ENCODE measurements at places on chromosomes 4 and X.

- H3K4me3 ChIP-seq = no peak overlapping the region
- H3K27ac ChIP-seq = no peak overlapping the region
- no peaks in the 10 kb centered on the region for H3K4me1 ChIP-seq
- H3K27me3 ChIP-seq = no peaks in the 10 kb centered on the region
- no peak for DNase-seq
These were observed 423.7 kb upstream of the TEX13C start for GRCh38 chrX:124895947-124896346.

- peaks cover 20% of the 10 kb centered on the region for H3K4me1 ChIP-seq
- H3K27me3 ChIP-seq = no peaks in the 10 kb centered on the region
- H3K27ac ChIP-seq = no peak overlapping the region
These were observed 253.9 kb downstream of the PCDH18 start for GRCh38 chr4:137278431-137278830.

DNA sequence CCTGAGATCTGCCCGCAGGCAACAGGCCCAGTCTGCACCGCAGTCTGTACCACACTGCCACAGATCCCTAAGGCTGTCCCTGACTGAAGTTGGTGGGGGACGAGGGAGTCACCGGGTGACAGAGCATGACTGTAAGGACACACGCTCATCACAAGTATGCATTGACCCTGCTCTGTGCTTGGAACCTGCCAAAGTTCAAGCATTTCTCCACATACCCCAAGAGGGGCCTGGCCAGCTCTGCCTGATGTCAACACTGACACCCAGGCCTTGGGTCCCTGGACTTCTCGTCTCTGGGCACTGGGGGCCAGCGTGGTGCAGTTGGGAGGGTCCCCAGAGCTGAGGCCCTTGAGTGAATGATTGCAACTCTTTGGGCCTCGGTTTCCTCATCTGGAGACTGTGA is 7.9 kb downstream of the BLOC1S4 start:
- no peaks in the 10 kb centered on the region for H3K36me3 ChIP-seq
- no peaks in the 10 kb centered on the region for H3K27me3 ChIP-seq
- H3K27ac ChIP-seq = no peak overlapping the region
- DNase-seq = no peak

DNA sequence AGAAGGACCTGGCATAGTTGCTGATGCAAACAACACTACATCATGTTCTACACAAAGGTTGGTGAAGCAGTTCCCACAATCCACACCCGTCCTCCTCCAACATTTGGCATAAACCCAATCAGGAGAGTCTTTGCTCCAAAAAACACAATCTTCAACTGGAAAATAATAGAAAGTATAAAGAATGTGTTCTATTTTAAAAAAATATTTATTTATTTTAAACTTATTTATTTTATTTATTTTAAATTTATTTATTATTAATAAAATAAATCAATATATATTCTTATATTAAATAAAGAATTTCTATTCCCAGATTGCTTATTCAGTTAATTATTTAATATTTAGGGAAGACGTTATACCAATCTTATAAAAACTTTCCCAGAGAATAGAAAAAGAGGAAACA is 1753.7 kb upstream of the AGA start:
- no peaks in the 10 kb centered on the region for H3K4me1 ChIP-seq
- no peak overlapping the region for H3K27ac ChIP-seq
- H3K36me3 ChIP-seq = no peaks in the 10 kb centered on the region

- H3K4me1 ChIP-seq = peaks cover 4% of the 10 kb centered on the region
- no peaks in the 10 kb centered on the region for H3K27me3 ChIP-seq
- H3K27ac ChIP-seq = no peak overlapping the region
- DNase-seq = no peak
- no peak overlapping the region for H3K4me3 ChIP-seq
These were observed 358.2 kb upstream of the NR3C2 start for GRCh38 chr4:148800336-148800885.

- H3K27ac ChIP-seq = no peak overlapping the region
- H3K4me3 ChIP-seq = no peak overlapping the region
- H3K27me3 ChIP-seq = peaks cover 54% of the 10 kb centered on the region
- no peak for DNase-seq
- peaks cover 2% of the 10 kb centered on the region for H3K4me1 ChIP-seq
These were observed 234.2 kb upstream of the TET2 start for GRCh38 chr4:104912518-104912917.

- no peak overlapping the region for H3K4me3 ChIP-seq
- peaks cover 34% of the 10 kb centered on the region for H3K27me3 ChIP-seq
- DNase-seq = no peak
- no peaks in the 10 kb centered on the region for H3K36me3 ChIP-seq
- H3K4me1 ChIP-seq = no peaks in the 10 kb centered on the region
These were observed 94.7 kb downstream of the SLC2A9 start for GRCh38 chr4:9926586-9926985.

DNA sequence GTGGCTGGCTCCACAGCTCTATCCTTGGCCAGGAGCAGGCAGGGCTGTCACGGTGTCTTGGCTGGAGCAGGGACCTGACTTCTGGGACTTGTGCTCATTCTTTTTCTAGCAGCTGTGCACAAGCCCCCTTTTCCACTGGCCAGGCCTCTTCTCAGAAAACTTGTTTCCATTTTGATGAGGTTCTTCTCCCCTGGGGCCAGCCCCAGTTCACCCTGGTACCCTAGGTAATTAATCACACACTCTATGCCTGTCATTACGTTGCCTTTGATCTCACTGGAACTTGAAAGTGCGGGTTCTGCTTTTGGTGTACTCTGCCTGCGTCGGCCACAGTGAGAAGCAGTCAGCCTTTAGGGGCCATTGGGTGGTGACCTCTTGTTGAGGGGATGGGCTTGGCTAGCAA is 26.6 kb downstream of the DRD5 start:
- no peak overlapping the region for H3K27ac ChIP-seq
- no peak overlapping the region for H3K4me3 ChIP-seq
- DNase-seq = no peak
- no peaks in the 10 kb centered on the region for H3K4me1 ChIP-seq
- peaks cover 7% of the 10 kb centered on the region for H3K27me3 ChIP-seq

DNA sequence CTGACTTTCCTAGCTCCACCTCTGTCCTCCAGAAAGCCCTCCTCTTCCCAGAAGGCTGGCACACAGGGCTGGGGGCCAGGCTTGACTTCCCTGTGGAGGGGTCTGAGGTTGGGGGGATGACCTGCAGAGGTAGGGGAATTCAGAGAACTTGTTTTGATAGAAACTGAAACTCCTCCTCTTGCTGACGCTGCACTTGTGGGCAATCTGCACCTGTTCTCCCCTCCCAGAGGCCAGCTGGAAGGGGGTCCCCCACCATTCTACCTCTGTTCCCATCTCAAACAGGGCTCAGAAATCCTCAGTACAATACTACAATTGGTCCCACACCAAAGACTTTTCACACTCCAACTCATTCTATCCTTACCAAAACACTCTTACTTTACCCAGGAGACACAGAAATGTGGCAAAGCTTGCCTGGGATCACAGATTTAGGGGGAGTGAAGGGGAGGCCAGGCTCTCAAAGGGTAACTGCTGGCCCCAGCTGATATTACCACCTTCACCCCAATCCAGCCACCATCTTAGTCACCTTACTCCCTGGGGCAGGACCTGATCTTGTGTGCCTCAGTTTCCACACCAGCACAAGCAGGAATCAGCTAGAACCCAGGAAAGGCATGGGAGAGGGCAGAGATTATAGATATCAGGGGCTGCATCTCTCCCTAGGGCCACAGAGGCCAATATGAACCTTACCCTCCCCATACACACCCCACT is 18.5 kb downstream of the OTUD5 start:
- DNase-seq = no peak
- H3K4me1 ChIP-seq = no peaks in the 10 kb centered on the region
- peaks cover 17% of the 10 kb centered on the region for H3K36me3 ChIP-seq
- no peak overlapping the region for H3K4me3 ChIP-seq
- H3K27me3 ChIP-seq = no peaks in the 10 kb centered on the region

DNA sequence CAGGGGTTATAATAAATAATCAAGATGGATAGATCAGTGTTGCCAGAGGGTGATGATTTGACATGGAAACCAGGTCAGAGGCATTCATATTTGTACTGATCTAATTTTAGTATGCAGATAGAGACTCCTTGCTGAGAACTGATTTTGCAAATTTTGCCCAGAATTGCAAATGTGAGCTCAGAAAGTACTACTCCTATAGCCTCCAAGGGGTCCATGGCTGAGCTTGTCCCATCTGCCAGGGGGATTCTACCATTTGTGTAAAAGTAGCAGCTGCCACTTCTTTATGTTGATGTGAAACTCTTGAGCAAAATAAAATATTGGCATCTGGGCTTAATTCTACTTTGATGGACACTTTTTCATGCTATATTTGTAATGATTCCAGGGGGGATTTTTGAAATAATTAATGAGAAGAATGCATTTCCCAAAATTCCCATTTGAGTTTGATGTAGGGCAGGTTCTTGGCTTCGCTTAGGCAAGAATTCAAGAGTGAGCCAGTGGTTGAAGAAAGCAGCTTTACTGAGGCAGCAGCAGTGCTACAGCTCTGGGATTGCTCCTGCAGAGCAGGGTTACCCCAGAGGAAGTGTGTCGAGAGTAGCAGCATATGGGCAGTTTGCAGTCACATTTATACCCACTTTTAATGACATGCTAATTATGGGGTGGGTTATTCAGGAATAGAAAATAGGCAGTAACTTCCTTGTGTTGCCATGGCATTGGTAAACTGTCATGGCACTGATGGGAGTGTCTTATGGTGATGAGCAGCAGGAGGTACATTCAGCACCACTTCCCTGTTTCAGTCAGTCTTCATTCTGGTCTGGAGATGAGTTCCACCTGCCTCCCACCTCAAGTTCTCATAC is 38.7 kb upstream of the DCLK2 start:
- no peaks in the 10 kb centered on the region for H3K4me1 ChIP-seq
- DNase-seq = no peak
- peaks cover 4% of the 10 kb centered on the region for H3K36me3 ChIP-seq
- peaks cover 11% of the 10 kb centered on the region for H3K27me3 ChIP-seq
- H3K27ac ChIP-seq = no peak overlapping the region

DNA sequence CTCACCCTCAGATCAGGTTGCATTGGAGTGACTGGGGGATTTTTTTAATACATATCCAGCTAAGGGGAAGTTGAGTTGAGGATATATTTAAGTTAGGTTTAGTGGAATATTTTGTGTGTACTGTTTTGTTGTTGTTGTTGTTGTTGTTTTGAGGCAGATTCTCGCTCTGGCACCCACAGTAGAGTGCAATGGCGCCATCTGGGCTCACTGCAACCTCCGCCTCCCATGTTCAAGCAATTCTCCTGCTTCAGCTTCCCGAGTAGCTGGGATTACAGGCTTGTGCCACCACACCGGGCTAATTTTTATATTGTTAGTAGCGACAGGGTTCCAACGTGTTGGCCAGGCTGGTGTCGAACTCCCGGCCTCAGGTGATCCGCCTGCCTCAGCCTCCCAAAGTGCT is 38.6 kb upstream of the ATP6AP2 start:
- no peaks in the 10 kb centered on the region for H3K36me3 ChIP-seq
- H3K27ac ChIP-seq = no peak overlapping the region
- no peak overlapping the region for H3K4me3 ChIP-seq
- H3K4me1 ChIP-seq = peaks cover 41% of the 10 kb centered on the region
- H3K27me3 ChIP-seq = no peaks in the 10 kb centered on the region
- no peak for DNase-seq

DNA sequence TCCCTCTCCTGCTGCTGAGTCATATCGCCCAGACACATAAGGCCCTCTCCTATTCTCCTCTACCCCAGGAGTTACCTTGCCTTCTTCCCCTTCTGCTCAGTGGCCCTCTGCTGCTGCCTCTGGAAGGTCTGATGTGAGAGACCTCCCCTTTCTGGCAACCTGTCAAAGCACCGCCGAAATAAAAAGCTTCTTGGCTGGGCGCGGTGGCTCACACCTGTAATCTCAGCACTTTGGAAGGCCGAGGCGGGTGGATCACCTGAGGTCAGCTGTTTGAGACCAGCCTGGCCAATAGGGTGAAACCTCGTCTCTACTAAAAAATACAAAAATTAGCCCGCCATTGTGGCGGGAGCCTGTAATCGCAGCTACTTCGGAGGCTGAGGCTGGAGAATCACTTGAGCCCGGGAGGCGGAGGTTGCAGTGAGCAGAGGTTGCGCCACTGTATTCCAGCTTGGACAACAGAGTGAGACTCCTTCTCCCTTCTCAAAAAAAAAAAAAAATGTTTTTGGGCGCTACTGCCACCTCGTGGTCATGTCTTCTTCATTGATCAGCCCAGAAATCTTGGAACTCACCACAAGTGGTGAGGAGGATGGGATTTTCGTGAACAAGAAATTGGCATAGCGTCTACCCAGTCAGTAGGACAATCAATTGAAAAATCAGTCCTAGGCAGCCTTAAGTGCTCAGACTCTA is 8.6 kb upstream of the ZXDA start:
- no peaks in the 10 kb centered on the region for H3K27me3 ChIP-seq
- H3K4me3 ChIP-seq = no peak overlapping the region
- H3K4me1 ChIP-seq = no peaks in the 10 kb centered on the region
- no peak for DNase-seq
